ENCODE measurements at places on chromosomes 5 and 9.

DNA sequence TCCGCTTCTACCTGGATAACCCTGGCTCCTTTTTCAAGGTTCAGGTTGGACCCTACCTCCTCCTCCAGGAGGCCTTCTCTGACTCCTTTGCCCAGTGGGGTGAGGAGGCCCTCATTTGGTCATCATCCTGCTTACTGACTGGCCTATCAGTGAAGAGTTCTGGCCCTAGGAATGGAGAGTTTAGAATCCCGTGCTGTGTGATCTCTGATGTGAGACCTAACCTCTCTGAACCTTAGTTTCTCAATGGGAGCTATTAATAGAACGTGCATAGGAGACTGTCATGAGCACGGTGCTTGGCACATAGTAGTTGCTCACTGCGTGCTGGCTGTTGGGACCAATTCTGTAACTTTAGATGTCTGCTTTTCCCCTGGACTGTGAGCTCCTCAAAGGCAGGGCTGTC is 10.3 kb downstream of the NTNG2 start:
- no peak for DNase-seq

- DNase-seq: no peak
Measured at GRCh38 chr5:167912941-167913665, 378.3 kb upstream of the WWC1 start.

DNA sequence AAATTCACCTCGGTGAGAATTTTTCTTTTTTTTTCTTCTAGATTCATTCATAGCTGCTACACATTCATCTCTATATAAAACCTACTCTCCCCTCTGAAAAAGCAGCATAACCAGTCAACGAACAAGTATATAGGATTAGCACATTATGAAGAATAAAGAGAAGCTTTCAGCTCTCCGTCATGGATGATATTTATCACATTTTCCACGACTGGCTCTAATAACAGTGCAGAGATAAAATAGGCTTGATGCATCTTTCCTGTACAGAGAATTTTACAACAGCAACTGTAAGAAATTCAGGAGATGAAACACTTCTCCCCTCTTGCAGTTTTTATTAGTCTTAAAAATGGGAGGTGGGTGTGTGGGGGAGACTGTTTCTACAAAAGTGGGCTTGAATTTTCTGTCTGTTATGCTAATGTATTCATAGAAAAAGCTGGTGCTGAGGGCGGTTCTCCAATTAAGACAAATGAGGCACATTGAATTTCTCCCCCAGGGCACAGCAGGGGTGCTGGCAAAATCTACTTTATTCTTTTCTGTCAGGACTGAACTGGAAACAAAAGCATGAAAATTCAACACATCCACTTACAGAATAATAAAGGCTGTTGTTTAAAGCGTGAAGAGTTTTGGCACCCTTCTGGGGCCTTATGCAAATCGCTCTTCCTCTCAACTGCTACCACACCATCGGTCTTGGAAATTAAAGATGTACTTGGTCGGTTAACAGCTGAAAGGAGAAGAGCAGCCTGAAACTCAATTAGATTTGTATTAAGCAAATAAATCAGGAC is 233.9 kb upstream of the ZNF608 start:
- no peak for DNase-seq

DNA sequence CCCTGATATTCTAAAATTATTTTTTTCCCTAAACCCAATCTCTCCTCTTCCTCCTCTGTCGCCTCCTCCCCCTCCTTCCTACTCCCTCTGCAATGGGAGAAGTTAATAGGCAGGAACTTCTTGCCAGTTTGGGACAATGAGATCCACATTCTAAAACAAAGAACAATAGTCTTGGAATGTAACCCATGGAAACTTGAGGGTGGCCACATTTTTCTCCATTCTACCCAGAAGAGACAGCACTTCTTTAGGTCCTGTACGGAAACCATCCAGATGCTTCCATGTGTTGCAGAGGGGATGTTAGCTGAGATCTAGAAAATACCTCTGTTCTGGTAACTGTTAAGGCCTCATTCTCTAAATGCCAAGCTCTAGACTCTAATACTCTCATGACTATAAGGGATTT is 10.0 kb downstream of the SPARC start:
- DNase-seq: no peak

- DNase-seq: no peak
Measured at GRCh38 chr5:123142957-123143356, 53.9 kb downstream of the PRDM6 start.

DNA sequence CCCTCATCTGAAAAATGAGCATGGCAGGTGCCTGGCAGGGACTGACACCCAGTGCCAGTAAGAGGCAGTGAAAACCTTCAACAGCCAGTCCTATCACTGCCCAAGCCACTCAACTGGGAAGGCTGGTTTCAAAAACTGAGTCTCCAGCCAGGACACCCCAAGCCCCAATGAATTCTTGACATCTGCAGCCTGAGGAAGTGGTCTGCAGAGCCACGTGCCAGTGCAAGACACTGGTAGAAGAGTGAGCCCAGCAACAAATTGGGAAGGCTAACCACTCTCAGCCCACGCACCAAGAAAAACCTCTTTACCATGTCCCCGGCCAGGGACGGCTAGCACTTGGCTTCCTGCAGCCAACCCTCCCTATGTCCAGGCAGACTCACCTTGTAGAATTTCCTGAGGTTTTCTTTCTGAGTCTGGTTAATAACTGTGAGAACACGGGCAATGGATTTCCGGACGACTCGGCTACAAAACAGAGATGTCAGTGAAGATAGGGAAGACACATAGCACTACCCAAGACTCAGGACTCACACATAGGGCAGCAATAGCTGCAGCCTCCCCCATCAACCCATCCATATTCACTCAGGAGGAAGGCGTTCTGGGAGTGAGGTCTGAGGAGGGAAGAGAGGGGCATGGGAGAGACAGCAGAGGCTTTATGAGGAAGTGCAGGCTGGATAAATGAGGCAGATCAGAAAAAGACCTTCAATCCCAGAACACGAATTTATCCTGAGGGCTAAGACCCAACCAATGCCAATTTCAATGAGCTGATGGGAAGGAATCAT is 1.8 kb downstream of the RPL35 start:
- DNase-seq: no peak

DNA sequence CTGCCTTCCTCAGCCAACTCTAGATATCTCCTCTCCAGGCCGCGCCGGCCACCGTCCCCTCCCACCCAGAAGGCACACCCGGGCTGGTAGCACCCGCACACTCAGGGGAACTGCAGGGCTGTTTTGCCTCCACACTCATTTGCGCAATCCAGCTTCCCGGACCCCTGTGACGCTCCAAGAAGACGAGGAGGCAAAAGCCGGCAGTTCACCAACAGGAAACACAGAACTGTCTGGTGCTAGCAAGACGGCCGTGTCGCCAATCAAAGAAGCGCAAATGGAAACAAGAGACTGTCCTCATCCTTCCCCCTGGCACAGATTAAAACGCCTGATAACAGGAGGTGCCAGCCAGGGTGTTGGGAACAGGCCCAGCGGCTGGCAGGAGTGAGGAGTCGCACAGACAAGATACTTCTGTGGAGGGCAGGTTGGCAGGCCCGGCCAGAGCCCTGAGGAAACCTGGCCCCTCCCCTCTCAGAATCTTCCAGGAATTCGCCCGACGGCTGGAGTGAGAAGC is 7.8 kb downstream of the AGPAT2 start:
- DNase-seq: no peak
